ENCODE measurements at places on chromosomes 2 and 18.

DNA sequence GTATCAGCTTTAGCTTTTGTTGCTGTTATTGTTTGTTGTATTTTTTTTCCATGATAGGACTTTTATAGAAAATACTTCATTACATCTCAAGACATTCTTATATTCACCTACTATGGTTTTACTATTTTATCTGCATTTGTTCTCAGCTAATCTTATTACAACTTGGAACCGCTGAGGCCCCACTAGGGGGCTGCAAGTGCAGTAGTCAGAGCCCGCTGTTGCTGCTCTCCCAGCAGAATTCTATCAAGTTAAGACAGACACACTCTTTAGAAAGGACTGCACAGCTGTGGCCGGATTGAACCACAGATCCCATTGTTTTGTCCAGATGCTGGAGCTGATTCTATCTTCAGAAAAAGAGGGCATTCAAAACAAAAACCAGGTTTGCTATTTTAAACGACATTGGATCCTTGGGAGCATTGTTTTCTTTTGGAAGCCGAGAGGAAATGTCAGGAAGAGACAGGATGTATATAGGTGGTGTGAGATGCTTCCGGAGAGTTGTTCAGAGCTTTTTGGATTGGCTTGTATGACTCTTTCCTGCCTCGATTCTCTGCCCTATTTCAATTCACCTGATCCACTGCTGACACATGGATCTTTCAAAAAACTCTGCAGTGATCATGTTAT lies 105.7 kb upstream of the GAREM1 start:
- no peak for DNase-seq

GRCh38 chr2:98300141-98300874 lies 45.9 kb upstream of the CNGA3 start:
- no peak for DNase-seq

- no peak for DNase-seq
These were observed 992.2 kb upstream of the PIK3C3 start for GRCh38 chr18:40962784-40963183.

GRCh38 chr2:219643084-219643473 lies 15.6 kb downstream of the SLC4A3 start:
- DNase-seq, result no peak

- no peak for DNase-seq
These were observed 138.0 kb upstream of the GLI2 start for GRCh38 chr2:120597595-120598193.

- no peak for DNase-seq
These were observed 129.7 kb upstream of the PARD3B start for GRCh38 chr2:204415406-204416181.

DNA sequence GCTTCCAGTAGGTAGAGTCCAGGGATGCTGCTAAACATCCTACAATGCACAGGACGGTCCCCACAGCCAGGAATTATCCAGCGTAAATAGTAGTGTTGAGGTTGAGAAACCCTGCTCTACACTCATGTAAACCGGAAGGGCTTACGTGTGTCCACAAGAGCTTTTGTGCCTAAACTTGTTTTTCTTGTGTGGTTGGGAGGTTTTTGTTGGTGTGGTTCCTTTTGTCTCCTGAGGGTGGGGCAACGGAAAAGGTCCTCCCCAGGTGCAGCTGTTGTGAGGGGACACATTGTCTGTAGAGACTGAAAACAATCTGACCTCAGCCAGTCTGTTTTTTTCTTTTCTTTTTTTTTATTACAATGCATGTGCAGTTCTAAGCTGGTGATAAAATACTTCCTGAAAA lies 72.7 kb upstream of the MGAT5 start:
- no peak for DNase-seq

Measured in HS-27A (cell line).